Daoy (cell line): ENCODE measurements at places on chromosomes 3 and 15. TPM values are rescaled to one million over a fixed set of nuclear protein-coding genes. Genes with fewer than 3 reads are reported as not detected.

SAMD7 gene
- not detected in 2 replicates for total RNA-seq

ICE2 gene
- total RNA-seq = 14.4 and 20.2 TPM in 2 replicates

LRTM1 gene
- total RNA-seq = not detected in 2 replicates

CCDC39 gene
- total RNA-seq = 0.65 TPM in 1 of 2 replicates, not detected in the other

TERC gene
- total RNA-seq = 101 and 159 TPM in 2 replicates

TTC21A gene
- 0.17 and 1.3 TPM in 2 replicates for total RNA-seq
